NCI-H1694 (cell line): ENCODE measurements at places on chromosomes 12 and 14.

DNA sequence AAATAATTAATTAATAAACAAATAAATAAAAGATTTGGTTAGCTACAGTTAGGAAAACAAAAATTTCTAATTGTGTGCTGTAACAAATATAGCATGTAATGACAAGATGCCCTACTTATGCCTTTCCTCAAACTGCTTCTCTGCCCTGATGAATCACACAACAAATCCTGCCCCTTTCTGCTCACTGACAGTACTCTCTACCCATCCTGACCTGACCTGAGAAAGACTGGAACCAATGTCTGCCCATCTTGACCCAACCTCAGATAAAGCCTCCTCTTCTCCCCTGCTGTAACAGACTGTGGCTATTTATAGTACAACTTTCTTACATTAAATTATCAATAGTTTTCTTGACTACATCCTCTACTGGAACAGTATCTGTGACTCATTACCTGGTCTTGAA lies 43.7 kb downstream of the PPP1R13B start:
- DNase-seq: no peak

GRCh38 chr12:112163471-112163991 lies 38.2 kb downstream of the TRAFD1 start:
- no peak for DNase-seq

- no peak for DNase-seq
Measured at GRCh38 chr12:123894823-123895345, 77.7 kb downstream of the CCDC92 start.

GRCh38 chr12:64036414-64036813 lies 185.7 kb downstream of the KICS2 start:
- DNase-seq: no peak

DNA sequence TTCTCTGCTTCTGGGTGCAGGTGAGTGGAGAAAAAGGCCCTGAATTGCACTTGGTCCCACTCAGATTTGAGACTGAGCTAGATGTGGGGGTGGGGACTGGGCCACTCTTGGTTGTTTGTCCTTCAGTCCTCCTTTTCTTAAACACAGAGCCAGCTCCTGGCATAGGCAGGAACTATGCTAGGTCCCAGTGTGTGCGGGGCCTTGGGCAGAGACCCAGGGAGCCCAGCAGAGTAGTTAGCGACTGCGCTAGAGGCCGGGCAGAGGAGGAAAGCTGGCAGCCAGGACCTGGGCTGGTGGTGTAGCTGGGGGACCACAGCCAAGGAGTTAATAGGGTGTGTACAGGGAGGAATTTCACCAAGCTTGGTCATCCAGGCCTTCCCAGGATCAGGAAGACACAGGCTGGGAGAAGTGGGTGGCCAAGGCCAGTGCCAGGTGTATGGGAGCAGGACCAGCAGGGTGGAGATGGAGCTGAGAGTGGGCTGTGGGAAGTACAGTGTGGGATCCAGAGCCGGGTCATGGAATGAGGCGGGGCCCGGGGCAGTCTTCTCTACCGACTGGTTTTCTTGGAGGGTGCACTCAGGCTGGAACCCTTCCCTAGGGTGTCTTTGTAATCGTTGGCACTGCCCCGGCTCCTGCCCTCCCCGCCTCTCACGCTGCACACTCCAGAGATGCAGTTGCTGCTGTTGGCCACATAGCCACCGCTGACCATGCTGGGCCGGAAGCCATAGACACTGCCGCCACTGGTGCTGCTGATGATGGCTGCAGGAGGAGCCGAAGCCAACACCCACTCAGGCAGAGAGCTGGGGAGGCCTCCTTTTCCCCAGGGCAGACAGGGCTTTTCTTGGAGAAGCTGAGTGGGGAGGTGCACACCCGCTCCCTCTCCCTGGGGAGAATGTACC lies 8.7 kb downstream of the KRT71 start:
- no peak for DNase-seq

- no peak for DNase-seq
Measured at GRCh38 chr12:52149651-52150241, 42.1 kb downstream of the KRT80 start.
